ENCODE measurements at places on chromosomes 7 and 10.

DNA sequence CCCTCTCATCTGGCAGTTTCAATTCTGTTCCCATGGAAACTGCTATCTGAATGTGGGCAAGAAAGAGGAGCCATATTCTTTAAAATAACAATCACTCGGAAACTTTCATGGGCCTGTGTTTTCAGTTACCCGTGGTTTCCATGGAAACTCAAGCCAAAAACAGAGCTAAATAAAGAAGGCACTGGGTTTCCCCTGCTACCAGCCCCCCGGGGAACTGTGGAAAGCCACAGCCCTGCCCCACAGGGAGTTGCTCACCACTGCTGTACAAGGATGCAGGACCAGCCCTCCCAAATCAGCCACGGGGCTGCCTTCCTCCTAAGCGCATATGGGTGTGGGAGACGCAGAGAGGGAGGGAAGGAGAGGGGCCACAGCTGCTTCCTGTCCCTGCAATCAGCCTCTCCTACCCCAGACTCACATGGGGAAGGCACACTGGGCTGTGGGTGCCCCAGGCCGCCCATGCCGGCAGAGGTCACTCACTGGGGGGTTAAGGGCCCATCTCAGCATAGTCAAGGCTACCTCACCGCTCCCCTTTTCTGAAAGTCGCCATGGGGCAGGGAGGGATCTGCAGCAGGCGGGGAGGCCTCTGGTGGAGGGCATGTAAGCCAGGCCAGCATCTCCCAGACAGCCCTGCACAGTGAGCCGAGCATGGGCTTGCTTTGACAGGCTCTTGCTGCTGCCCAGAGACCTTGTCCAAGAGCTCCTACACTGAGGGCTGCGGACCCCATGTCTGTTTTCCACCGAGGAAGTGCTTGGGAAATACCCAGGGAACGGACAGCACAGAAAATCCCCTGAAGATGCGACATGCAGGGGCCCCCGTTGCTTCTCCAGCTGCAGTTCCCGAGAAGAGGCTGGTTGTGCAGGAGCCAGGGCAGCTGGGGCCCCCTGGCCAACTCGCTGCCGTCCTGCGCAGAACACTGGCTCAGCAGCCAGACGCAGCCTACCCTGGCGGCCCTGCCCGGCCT, 157.3 kb upstream of the PPP2R2D start:
- no peak for DNase-seq

DNA sequence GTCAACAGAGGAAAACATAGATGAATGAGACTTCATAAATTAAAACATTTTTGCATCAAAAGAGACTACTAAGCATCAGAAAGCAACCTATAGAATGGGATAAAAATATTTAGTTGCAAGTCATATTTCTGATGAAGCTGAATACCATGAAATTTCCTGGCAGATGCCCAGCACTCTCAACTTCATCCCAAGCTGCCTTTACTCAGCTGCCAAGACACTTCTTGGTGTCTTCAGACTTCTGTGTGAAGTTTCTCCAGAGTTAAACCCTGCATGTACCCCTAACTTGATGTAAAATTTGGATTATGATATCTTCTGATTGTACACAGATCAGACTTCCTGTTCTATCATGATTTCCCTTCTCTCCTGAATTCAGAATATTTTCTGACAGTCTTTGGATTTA, 73.2 kb downstream of the AKR1C4 start:
- no peak for DNase-seq

- no peak for DNase-seq
These were observed 54.2 kb downstream of the DOCK1 start for GRCh38 chr10:126959431-126959830.

GRCh38 chr7:46054272-46054671, 133.2 kb upstream of the IGFBP3 start:
- DNase-seq, result no peak

DNA sequence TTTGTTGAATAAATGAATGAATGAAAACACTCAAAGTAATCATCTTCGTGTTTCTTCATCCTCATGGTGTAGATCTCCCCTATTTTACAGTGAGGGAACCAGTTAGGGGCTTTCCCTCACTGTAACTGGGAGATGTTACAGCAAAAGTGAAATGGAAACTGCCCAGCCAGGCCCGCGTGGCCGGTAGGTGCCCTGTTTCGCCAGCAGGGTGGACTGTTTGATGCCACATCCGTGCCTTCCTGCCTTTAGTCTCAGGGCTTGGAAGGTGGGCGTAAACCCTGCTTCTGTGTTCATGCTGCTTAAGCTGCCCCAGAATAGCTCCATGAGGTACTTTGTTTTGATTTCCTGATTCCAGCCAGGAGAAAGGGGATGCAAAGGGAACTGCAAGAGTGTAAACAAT, 268.8 kb downstream of the PLXNA4 start:
- DNase-seq, result no peak

DNA sequence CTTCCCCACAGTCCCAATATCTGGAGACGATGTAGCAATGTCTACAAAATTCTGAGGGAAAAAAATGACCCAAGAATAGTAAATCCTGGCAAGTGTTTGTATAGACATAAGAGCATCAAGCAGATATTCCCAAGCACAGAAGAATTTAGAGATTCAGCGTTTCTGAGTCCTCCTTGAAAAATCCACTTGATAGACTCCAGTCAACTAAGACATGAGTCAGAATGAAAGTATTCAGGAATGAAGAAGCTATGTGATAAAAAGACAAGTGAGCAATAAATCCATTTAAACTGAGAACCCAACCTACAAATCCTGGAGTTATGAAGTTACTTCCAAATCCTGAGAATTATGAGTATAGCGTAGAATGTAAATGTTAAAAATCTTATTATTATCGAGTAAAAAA, 86.1 kb upstream of the NPY start:
- DNase-seq, result no peak

DNA sequence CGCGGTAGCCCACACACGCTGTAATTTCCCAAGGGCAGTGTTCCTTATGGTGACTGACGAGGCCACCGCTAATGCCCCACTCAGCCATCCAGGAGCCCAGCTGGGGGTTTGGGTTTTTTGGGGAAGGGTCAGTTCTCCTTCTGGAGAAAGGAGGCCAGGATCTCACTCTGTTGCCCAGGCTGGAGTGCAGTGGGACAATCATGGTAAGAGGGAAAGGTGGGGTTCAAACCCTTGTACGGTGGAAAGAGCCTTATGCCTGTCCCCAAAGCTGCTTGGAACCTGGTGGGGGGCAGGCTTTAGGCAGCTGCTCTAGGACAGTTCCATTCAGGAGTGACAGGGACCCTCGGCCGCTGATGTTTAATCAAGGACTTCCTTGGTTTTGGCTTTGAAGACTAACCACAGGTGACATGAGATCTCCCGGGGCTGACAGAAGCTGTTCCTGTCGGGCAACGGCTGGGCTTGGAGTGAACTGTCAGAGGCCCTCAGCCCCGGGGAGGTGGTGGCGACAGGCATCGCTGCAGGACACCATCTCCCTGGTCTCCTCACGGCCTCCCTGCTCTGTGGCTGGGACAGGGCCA, 84.5 kb downstream of the CARD11 start:
- DNase-seq, result no peak

GRCh38 chr7:26337232-26337865, 45.7 kb downstream of the SNX10 start:
- DNase-seq, result no peak

GRCh38 chr10:108147346-108147745, 982.8 kb upstream of the SORCS1 start:
- DNase-seq, result no peak

- DNase-seq, result no peak
These were observed 513 bp downstream of the TMEM178B start for GRCh38 chr7:141074162-141074991.

GRCh38 chr10:28631896-28632583, 45.3 kb upstream of the BAMBI start:
- DNase-seq, result no peak

DNA sequence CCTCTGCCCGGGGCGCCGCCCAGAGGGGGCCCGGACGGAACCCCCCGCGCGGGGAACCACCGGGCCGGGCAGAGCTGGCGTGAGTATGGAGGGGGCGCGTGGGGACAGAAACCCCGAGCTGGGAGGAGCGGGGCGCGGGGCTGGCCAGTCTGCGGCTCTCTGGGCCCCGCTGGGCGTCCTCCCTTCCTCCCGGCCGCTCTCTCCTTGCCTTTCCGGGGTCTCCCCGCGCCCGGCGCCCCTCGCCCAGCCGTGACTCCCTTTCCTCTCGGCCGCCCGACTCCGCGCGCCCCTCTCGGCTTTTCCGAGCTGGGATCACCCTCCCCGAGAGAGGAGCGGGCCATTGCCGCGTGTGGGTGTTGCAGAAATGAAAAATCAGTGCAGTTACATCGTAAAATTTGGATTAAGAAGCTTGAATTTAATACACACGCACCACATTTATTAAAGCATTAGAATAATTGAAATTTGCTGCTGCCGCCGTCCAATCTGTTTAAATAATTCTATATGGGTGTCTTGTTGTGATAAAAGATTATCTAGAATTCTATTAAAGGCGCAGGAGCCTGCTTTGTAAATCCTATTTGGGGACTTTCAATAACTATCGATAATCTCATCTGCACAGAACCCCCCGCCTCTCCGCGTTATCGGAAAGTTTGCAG, 9.1 kb downstream of the UNCX start:
- no peak for DNase-seq

GRCh38 chr10:128626397-128627000, 500.3 kb upstream of the MKI67 start:
- DNase-seq, result no peak

DNA sequence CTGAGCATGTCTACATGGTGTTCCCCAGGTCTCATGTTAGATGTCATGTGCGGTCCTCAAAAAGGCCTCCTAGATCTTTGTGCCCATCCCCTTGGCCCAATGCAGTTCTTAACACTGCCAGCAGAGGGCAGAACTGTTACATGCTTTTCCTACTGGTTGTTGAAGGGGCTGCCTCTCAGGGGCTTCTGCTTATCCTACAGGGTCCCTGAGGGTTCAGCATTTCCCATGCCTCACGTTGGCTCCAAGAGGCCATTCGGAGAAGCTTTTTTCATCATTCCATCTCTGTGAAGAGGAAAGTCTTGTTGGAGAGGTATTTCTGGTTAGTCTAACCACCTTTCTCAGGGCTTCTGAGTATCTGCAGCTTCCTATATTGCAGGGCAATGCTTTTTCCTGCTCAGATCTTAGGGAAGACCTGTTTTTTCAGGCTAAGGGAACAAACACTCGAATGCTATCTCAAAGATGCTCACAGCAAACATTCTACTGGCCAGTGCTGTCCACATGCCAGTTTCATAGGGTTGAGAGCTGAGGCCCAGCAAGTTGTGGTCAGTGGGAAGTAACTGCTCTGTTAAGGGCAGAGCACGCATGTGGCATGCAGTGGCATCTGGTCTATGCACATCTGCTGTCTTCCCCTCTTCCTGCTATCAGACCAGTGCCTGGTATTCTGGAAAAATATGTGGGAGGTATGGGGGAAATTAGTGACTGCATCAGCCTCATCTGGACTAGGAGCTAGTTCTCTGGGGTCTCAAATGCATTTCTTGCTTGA, 31.5 kb downstream of the MBL2 start:
- DNase-seq, result peak; percentile 67

GRCh38 chr10:12041766-12042408, 722 bp downstream of the UPF2 start:
- peak; percentile 70 for DNase-seq

DNA sequence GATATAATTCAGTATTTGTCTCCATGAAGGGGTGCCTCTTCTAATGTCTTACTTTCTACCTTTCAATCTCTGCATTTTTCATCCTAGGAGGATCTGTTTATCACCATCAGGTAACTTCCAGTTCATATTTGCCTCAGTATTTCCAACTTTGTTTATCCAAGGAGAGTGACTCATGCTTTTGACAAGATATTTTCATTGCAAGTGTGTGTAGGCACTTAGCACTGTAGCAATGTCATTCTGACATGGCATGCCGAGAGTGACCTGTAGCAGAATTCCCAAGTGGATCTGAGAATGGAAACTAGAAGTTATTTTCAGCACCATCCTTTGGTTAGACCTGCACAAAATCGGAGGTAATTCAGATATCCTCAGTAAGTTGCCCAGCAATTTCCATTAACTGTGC, 129.9 kb downstream of the INHBA start:
- no peak for DNase-seq

DNA sequence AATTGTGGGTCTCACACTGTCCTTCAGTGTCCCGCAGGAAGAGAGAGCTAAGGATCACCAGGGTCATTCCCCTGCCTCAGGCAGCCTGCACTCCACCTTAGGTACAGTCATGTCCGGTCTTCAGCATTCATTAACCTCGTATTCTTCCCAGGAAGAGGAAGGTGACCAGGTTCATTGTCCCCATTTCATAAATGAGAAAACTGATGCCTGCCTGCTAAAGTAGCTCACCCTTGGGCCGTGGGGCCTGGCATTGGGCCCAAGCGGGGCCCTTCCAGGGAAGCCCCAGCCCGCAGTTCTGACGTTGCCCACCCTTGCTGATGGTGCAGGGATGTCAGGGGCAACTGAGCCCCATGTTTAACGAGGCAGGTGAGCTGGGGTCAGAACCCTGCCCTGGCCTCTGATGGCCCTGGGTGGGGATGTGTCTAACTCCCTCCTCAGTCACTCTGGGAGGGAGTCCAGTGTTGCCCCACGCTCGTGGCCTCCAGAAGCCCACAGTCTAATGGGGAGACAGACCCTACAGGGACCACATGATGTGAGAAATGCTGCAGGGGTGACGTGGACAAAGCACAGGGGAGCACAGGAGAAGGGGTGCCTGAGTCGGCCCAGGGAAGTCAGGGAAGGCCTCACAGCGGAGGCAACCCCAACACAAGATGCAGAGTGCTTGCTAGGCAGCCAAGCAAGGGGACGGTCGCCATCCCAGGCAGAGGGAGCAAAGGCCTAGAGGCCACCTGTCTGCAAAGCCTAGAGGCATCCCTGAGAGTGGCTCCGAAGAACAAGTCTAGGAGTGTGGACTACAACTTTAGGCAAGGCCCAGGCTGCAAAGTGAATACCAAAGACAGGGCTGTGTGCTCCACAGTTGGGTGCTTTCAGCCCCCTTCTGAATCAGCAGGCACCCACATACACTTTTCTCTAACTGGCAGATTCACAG, 25.1 kb downstream of the DDIT4 start:
- DNase-seq, result no peak

- DNase-seq, result no peak
These were observed 255.9 kb downstream of the KCNMA1 start for GRCh38 chr10:77381750-77382149.

- DNase-seq, result no peak
These were observed 264.7 kb downstream of the GLRX3 start for GRCh38 chr10:130400890-130401289.

- no peak for DNase-seq
These were observed 192.1 kb downstream of the WDR11 start for GRCh38 chr10:121043124-121043849.

DNA sequence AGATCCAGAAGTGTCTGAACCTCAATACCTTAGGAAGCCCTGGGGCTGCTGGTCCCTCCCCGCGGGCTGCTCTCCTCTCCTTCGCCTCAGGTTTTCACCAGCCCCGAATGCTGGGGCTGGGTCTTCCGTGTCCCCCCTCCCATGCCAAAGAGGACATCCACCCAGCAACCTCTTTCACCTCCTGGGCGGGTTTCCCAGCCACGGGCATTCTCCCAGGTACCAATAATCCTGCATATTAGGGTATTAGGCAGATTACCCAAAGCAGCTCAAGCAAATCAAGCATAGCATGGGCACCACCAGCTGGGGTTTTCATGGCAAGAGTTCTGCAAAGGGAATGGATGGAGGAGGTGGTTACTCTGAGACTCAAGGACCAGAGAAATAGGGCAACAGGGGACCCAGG, 224.4 kb downstream of the KCNMA1 start:
- no peak for DNase-seq

GRCh38 chr10:49323896-49324270, 24.9 kb downstream of the C10orf71 start:
- DNase-seq, result no peak
